ENCODE measurements at places on chromosomes 5 and 9.

DNA sequence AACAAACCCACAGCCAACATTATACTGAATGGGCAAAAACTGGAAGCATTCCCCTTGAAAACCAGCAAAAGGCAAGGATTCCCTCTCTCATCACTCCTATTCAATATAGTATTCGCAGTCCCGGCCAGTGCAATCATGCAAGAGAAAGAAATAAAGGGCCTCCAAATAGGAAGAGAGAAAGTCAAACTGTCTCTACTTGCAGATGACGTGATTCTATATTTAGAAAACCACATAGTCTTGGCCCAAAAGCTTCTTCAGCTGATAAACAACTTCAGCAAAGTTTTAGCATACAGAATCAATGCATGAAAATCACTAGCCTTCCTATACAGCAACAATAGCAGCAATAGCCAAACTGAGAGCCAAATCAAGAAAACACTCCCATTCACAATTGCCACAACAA, 333.7 kb upstream of the EDIL3 start:
- no peaks in the 10 kb centered on the region for H3K4me1 ChIP-seq
- no peak overlapping the region for H3K27ac ChIP-seq
- H3K36me3 ChIP-seq = no peaks in the 10 kb centered on the region
- no peak for DNase-seq

- H3K36me3 ChIP-seq = no peaks in the 10 kb centered on the region
- H3K27ac ChIP-seq = no peak overlapping the region
- no peak overlapping the region for H3K4me3 ChIP-seq
- no peaks in the 10 kb centered on the region for H3K4me1 ChIP-seq
- DNase-seq = no peak
- peaks cover 46% of the 10 kb centered on the region for H3K27me3 ChIP-seq
Measured at GRCh38 chr9:124030969-124031451, 19.4 kb downstream of the LHX2 start.

DNA sequence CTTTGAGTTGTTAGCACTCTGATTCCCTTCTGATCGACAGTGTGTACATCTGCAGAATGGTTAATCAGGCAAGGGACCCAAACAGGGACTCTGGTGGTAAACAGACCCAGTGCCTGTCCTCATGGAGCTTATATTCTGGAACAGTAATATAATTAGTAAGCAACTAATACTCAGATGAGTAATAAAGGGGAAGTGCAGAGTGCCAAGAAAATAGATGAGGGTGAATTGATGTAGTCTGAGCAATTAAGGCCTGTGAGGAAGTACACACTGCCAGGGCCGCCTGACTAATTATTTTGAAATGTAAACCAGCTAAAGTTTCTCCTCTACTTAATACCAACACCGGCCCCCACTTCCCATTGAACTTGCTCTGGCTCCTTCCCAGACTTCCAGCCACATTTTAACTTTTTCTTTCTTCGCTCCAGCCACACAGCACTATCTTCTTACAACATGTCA, 4.2 kb downstream of the DHX29 start:
- H3K27me3 ChIP-seq = no peaks in the 10 kb centered on the region
- peaks cover 6% of the 10 kb centered on the region for H3K36me3 ChIP-seq
- H3K4me3 ChIP-seq = no peak overlapping the region
- DNase-seq = no peak

GRCh38 chr5:1190278-1190677, 11.1 kb upstream of the SLC6A19 start:
- no peak overlapping the region for H3K27ac ChIP-seq
- H3K4me3 ChIP-seq = no peak overlapping the region
- peaks cover 18% of the 10 kb centered on the region for H3K27me3 ChIP-seq
- no peak for DNase-seq

GRCh38 chr9:110578575-110579033, 937 bp downstream of the SVEP1 start:
- DNase-seq = no peak
- no peak overlapping the region for H3K4me3 ChIP-seq
- no peaks in the 10 kb centered on the region for H3K36me3 ChIP-seq
- H3K4me1 ChIP-seq = no peaks in the 10 kb centered on the region

- no peak for DNase-seq
- no peak overlapping the region for H3K4me3 ChIP-seq
- no peak overlapping the region for H3K27ac ChIP-seq
- H3K4me1 ChIP-seq = no peaks in the 10 kb centered on the region
Measured at GRCh38 chr5:77920359-77921058, 144.4 kb upstream of the TBCA start.

DNA sequence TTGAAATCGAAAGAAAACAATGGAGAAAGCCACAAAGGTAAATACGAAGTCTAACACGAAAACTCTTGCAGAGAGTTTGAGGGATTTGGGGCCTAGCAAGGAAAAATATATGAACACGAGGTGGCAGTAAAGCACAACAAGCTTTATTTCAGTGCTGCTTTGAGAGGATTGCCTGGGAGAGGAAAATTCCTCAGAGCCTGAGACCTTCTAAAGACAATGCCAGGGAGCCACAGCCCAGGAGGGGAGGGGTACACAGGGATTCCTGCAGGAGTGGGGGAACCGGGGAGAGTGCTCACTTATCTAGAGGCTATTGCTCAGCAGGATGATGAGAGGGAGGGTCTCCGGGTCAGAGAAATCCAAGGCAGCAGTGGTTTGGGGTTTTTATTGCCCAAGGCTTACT, 134.9 kb upstream of the ADCY2 start:
- DNase-seq = no peak
- H3K4me3 ChIP-seq = no peak overlapping the region
- H3K36me3 ChIP-seq = no peaks in the 10 kb centered on the region
- H3K4me1 ChIP-seq = no peaks in the 10 kb centered on the region

DNA sequence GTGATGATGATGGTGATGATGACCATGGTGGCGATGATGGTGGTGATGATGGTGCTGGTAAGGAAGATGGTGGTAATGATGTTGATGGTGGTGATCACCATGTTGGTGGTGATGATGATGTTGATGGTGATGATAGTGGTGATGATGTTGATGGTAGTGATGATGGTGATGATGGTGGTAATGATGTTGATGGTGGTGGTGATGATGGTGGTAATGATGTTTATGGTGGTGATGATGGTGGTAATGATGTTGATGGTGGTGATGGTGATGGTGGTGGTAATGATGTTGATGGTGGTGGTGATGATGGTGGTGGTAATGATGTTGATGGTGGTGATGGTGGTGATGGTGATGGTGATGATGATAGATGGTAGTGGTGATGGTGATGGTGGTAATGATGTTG, 20.7 kb upstream of the RXRA start:
- no peaks in the 10 kb centered on the region for H3K36me3 ChIP-seq
- peaks cover 9% of the 10 kb centered on the region for H3K4me1 ChIP-seq
- H3K27ac ChIP-seq = no peak overlapping the region
- no peak overlapping the region for H3K4me3 ChIP-seq
- H3K27me3 ChIP-seq = no peaks in the 10 kb centered on the region

- H3K4me3 ChIP-seq = no peak overlapping the region
- H3K27ac ChIP-seq = no peak overlapping the region
- DNase-seq = no peak
- no peaks in the 10 kb centered on the region for H3K27me3 ChIP-seq
Measured at GRCh38 chr9:127887792-127888191, 10.3 kb upstream of the AK1 start.

- H3K4me3 ChIP-seq = peak overlapping the region; percentile 53
- no peaks in the 10 kb centered on the region for H3K27me3 ChIP-seq
- peak overlapping the region; percentile 37 for H3K27ac ChIP-seq
- peaks cover 48% of the 10 kb centered on the region for H3K4me1 ChIP-seq
Measured at GRCh38 chr5:95621839-95622629, 2.1 kb downstream of the GPR150 start.

GRCh38 chr5:31068287-31068686, 125.2 kb upstream of the CDH6 start:
- no peaks in the 10 kb centered on the region for H3K4me1 ChIP-seq
- no peaks in the 10 kb centered on the region for H3K27me3 ChIP-seq
- no peak for DNase-seq
- H3K36me3 ChIP-seq = no peaks in the 10 kb centered on the region
- no peak overlapping the region for H3K4me3 ChIP-seq

DNA sequence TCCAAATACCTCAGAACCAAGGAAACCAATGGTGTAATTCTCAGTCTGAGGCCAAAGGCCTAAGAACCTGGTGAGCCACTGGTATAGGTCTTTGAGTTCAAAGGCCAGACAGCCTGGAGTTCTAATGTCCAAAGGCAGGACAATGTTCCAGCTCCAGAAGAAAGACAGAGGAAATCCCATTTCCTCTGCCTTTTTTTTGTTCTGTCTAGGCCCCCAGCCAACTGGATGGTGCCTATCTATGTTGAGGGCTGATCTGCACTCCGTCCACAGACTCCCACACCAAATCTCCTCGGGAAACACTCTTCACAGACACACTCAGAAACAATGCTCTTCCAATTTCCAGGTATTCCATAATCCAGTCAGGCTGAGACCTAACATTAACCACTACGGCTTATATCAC, 30.1 kb downstream of the FNIP1 start:
- H3K27me3 ChIP-seq = no peaks in the 10 kb centered on the region
- H3K27ac ChIP-seq = no peak overlapping the region
- no peaks in the 10 kb centered on the region for H3K36me3 ChIP-seq
- no peak for DNase-seq
- no peak overlapping the region for H3K4me3 ChIP-seq

DNA sequence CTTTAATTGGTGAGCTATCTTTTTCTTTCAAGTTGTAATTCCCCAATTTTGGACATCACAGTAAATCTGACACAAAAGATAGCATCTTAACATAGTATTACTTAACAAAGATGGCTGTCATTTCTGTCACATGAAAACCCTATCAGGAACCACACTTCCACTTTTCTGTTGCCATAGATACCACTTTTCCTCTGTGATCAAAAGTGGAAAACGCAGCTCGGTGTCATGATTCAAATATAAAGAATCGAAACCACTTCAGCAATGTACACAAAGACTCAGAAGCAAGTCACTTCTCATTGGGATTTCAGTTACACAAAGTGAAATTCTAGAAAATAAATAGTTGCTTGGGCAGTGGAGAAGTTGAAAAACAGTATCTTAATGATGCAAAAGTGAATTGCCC, 524.9 kb upstream of the ITGA1 start:
- no peak overlapping the region for H3K4me3 ChIP-seq
- no peaks in the 10 kb centered on the region for H3K4me1 ChIP-seq
- no peaks in the 10 kb centered on the region for H3K36me3 ChIP-seq
- no peak for DNase-seq
- H3K27ac ChIP-seq = no peak overlapping the region

GRCh38 chr5:54443270-54443669, 12.2 kb upstream of the HSPB3 start:
- DNase-seq = peak; percentile 11
- H3K27ac ChIP-seq = no peak overlapping the region
- no peaks in the 10 kb centered on the region for H3K27me3 ChIP-seq
- no peak overlapping the region for H3K4me3 ChIP-seq
- peaks cover 10% of the 10 kb centered on the region for H3K4me1 ChIP-seq
